ENCODE measurements at places on chromosomes 1 and 21.
A peak's percentile ranks its signal among the peaks of the same experiment; 100 is the strongest.

DNA sequence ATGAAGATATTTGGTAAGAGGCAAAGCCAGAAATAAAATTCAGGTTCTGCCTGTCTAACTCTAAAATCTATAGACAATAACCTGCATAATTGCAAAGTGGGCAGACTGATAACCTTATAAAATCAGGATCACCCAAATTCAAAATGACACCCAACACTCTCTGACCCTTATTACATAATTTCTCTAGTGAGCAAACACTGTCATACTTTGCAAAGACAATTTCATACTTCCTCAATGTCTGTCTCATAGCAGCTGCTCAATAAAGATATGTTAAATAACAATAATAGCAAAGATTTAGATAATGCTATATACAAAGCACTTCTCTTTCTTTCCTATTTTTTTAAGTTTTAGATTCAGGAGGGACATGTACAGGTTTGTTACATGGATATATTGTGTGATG is 118.5 kb downstream of the UCHL5 start:
- no peak for DNase-seq

GRCh38 chr21:24716281-24716918 is 890.9 kb downstream of the MRPL39 start:
- no peak for DNase-seq

- no peak for DNase-seq
Observed at GRCh38 chr1:184621260-184621659, 133.4 kb downstream of the EDEM3 start.

DNA sequence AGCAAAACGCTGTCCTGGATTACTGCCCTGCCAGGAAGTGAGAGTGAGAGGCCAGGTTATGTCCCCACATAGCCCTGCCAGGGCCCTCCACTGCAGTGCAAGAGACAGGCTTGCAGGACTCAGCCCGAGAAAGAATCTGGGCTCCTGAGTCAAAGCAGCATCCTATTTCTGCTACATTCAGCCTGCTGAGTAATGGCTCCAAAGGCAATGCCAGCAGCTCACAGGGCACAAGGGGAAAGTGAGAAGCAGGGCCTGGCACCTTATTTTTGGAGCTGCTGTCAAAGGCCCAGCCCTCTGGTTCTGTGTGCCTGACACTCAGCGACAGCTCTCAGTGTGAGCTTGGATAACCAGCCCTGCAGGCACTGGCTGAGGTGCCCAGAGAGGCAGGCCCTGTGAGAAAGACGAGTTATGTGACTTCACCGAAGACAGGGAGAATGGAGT is 83.9 kb downstream of the DTL start:
- no peak for DNase-seq

- DNase-seq, result no peak
Observed at GRCh38 chr1:229479660-229480399, 28.3 kb downstream of the NUP133 start.

- no peak for DNase-seq
Observed at GRCh38 chr1:35971601-35972000, 40.7 kb downstream of the AGO3 start.

GRCh38 chr1:205454903-205455335 is 926 bp downstream of the BLACAT1 start:
- no peak for DNase-seq

- no peak for DNase-seq
Observed at GRCh38 chr1:64396817-64397216, 73.1 kb upstream of the CACHD1 start.

DNA sequence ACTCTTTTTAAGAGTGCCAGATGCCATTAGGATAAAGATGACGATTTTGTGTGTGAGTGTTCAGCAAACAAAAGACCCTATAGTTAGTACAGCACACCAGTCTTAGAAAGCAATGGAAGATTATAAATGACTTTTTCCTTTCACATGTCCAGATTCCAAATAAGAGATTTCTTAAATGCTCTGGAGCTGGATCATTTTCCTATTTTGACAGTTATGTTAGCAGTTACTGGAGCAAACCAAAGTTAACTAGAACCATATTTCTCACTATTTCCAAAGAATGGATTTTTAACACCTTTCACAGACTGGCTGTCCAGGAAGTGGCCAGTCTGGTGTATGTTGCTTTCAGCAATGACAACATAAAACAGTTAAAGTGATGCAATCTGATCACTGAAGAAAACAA is 905.8 kb upstream of the ADGRL2 start:
- no peak for DNase-seq

- no peak for DNase-seq
Observed at GRCh38 chr1:17094664-17095063, 24.6 kb downstream of the PADI2 start.

DNA sequence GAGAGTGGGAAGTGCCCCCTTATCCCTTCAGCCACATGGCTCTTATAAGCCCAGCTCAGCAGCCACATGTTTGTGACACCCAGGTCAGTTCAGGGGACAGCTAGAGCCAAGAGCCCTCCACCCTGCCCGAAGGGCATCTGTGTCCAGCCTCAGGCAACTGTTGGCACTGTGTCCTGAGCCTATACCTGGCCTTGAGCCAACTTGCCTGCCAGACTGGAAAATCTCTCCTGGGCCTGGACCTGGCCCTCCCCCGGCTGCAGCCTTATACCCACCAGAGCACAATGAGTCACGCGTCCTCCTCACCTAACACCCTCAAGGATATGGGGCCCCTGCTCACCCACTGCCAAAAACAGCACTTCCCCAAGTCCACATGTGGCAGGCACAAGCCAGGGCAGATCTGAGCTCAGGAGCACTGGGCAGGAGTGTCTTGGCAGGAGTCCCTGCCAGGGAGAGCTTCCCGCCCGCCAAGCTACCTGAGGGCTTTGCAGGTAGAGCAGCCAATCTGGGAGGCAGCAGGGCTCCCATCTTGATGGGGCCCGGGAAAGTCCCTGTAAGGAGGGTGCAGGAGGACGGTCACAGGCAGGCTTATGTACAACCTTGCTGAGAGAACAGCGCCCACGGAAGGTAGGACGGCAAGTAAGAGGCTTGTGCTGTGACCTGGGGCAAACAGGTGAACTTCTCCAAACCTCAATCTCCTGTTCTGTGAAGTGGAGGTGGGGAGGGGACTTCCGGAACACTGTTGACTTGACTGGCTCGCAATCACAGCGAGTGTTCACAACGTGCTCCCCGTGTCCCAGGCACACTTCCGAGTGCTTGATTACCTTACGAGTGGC is 19.8 kb upstream of the HSPG2 start:
- peak; percentile 74 for DNase-seq

DNA sequence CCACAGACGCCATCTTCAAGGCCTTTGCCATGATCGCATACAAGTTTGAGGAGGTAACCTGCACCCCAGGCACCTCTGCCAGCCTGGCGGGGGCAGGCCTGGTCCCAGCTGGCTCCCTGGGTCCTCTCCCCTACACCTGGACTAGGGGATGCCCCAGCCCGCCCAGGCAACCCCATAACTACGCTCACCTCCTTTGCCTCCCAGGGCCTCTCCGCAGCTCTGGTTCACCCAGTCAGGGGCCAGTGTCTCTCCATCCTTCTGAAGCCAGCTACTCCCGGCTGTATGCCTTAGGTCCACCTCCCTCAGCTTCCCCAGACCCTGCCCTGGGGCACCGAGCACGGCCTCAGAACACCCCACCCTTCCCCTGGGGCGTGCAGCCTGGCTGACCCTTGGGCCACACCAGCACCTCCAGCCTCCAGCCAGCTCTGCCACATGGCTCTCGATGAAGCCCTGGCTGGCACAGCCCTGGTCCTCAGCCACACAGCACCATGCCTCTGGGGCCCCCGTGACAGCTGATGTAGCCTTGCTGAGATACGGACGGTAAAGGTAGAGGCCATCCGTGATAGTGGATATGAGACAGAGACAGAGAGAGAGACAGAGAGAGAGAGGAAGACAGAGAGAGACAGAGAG is 80.4 kb upstream of the COL6A1 start:
- no peak for DNase-seq

DNA sequence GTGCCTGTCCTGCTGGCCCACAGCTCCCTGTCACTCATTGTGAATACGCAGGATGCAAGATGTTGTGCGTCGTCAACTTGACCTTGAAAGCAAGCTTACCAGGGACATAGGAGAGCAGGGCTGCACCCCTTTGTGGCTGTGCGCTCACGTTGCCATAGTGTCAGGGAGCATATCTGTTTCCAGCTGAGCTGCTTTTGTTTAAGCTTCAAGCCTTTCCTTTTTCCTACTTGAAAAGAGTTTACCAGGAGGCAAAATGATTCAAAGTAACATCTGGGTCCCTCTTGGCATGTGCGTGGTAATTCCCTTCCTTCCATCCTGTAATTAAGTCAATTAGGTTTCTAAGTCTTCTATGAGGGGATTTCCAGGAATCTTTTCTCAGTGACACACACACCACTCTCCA is 537.1 kb downstream of the AJAP1 start:
- DNase-seq, result no peak

GRCh38 chr1:31625561-31626222 is 8.2 kb downstream of the HCRTR1 start:
- DNase-seq, result no peak

- no peak for DNase-seq
Observed at GRCh38 chr1:53625766-53626520, 113.0 kb downstream of the GLIS1 start.

- peak; percentile 13 for DNase-seq
Observed at GRCh38 chr1:11845641-11846335, 1.8 kb downstream of the NPPA start.

All from CD4-positive, alpha-beta T cell treated with Interferon alpha-2 for 1 hour (primary cell).